H7 (cell line): ENCODE measurements at places on chromosomes 2 and 18. TPM values are rescaled to one million over a fixed set of nuclear protein-coding genes. Genes with fewer than 3 reads are reported as not detected.

The B3GNT7 gene
- total RNA-seq = 52.9 and 70.4 TPM in 2 replicates

The INO80C gene
- total RNA-seq = 12.9 and 18.0 TPM in 2 replicates

The SERPINB4 gene
- total RNA-seq = not detected in 2 replicates

The SCYGR5 gene
- not detected in 2 replicates for total RNA-seq

The CYP26B1 gene
- 1.1 and 1.3 TPM in 2 replicates for total RNA-seq
